ENCODE measurements at places on chromosomes 7 and 10. TPM values are rescaled to one million over a fixed set of nuclear protein-coding genes. Genes with fewer than 3 reads are reported as not detected.

- peak overlapping the region; percentile 3 for H3K4me3 ChIP-seq
- no peak overlapping the region for H3K27ac ChIP-seq
- H3K36me3 ChIP-seq, result no peaks in the 10 kb centered on the region
- H3K27me3 ChIP-seq, result no peaks in the 10 kb centered on the region
- no peak for DNase-seq
Measured at GRCh38 chr7:86644282-86645224, 844 bp downstream of the GRM3 start.

DNA sequence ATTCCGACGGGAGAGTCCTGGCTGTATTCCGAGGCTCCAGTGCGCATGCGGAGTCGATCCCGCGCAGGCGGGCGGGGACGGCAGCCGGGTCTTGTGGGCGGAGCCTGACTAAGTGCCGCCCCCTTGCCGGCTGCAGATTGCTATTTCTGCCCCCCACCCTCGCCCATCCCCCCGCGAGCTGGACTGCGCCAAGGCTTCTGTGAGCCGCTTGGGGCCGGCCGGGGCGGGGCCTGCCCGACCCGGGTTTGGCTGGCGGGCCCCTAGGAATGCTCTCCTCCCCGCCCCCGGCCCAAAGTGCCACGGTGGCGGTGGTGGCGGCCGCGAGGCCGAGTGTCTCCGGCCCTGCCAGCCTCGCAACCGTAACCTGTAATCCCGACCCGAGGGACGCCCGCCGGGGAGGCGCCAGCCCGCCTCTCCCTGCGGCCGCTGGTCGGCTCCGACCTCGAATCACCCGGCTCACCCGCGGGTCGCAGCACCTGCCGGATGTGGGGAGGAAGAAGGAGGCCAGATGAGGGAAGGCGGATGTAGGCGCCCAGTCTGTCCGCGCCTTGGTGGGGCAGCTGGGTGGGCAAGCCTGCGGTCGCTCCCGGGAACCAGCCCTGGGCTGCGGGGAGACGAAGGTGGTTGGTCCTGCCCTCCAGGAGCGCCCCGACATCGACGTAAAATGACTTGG is 702 bp upstream of the KAZALD1 start:
- H3K36me3 ChIP-seq, result no peaks in the 10 kb centered on the region
- peak; percentile 88 for DNase-seq
- H3K27me3 ChIP-seq, result no peaks in the 10 kb centered on the region
- H3K4me3 ChIP-seq, result peak overlapping the region; percentile 80

DNA sequence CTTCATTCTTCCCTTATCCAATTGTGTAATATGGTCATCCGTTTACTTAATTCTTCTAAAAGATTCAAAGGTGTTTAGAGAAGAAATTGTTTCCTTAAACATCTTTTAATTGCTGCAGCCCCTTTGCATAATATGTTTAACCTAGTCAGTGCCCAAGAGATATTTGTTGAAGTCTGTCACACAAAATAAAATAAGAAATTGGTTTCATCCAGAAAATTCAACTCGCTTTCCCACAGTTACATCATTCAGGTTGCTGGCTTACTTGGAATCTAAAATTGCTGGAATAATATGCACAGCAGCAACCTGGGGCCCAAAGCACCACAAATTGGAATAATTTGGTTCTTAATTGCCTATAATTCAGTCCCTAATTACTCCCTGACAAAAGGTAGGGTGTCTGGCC is 155.1 kb upstream of the ETV1 start:
- H3K4me1 ChIP-seq, result no peaks in the 10 kb centered on the region
- H3K27ac ChIP-seq, result no peak overlapping the region
- no peaks in the 10 kb centered on the region for H3K36me3 ChIP-seq
- H3K4me3 ChIP-seq, result no peak overlapping the region
- no peaks in the 10 kb centered on the region for H3K27me3 ChIP-seq

DNA sequence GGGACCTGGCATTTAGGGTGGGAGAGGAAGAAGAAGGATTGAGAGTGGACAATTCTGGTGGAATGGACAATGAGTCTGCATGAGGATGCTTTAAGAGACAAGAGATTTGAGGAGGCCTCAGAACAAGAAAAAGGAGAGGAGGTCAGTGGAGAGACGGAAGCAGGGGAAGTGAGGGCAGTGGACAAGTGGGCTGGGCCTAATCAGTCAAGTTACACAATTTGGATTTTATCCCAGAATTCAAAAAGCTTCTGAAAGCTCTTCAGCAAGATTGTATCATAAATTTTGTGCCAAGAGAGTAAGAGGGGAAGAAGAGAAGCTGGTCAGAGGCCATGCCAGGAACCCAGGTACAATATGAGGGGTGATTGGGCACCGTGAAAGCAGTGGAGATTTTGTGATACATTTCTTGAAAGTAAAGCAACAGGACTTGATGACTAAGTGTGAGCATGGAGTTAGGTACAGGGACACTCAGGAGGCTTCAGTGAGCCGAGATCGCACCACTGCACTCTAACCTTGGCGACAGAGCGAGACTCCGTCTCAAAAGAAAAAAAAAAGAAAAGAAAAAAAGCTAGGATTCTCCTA is 19.3 kb upstream of the TSPAN13 start:
- H3K27me3 ChIP-seq, result no peaks in the 10 kb centered on the region
- H3K36me3 ChIP-seq, result no peaks in the 10 kb centered on the region
- H3K4me1 ChIP-seq, result no peaks in the 10 kb centered on the region

DNA sequence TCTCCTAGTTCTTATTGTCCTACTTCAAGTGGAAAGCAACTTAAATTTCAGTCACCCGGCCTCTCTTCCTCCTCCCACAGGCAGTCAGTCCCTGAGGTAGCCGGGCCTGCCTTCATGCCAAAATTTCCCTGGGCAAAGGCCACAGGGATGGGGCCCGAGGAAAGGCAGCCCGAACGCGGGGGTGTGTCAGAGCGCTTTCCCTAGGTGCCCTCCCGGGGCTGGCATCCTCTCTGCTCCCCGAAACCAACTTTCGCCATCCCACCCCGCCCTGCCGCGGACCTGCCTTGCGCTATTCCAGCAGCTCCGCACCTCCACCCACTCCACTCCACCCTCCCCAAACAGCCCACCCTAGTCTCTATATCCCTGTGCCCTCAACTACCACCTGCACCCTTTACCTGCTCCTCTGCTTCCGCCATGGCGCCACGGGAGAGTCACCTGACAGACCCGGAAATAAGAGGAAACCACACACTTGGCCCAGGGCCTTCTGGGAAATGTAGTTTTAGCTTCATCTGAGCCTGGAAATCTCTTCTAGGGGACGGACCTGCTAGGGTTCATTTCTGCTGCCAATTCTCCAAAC is at the start of gene VPS41:
TSS of gene VPS41 (minus strand) at position 433 of the 577 bp plus-strand sequence. CDS start at position 416, 17 bp downstream.
- peak; percentile 87 for DNase-seq
- H3K27ac ChIP-seq, result no peak within 1 kb of the TSS
- peaks cover 15% of the 10 kb centered on the region for H3K4me1 ChIP-seq
- H3K4me3 ChIP-seq, result peak within 1 kb of the TSS; percentile 82
- no peaks in the 10 kb centered on the region for H3K36me3 ChIP-seq

Gene GPR85
- 2.8 TPM for total RNA-seq

DNA sequence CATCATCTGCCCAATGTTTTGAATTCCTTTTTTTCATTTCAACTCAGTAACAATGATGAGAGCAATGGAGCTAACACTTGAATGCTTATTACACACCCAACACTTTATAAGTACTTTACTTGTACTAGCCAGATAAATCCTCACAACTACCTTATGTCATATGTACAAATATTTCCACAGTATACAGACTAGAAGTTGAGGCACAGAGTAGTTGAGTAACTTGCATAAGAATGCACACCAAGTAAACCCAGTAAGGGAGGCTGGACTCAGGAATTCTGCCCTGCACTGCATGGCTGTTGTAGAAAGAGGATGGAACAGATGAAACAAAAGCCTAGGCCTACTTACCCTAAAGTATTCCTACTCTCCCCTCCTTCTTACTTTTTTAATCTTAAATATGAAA is 15.8 kb downstream of the DPY19L1 start:
- no peaks in the 10 kb centered on the region for H3K36me3 ChIP-seq
- H3K27me3 ChIP-seq, result no peaks in the 10 kb centered on the region
- no peak for DNase-seq
- no peaks in the 10 kb centered on the region for H3K4me1 ChIP-seq
- no peak overlapping the region for H3K27ac ChIP-seq

Gene MMD2
- total RNA-seq, result not detected
